ENCODE measurements at places on chromosomes 13 and 19. TPM values are rescaled to one million over a fixed set of nuclear protein-coding genes. Genes with fewer than 3 reads are reported as not detected.

The FAM124A gene
- 8.5 TPM for total RNA-seq

DNA sequence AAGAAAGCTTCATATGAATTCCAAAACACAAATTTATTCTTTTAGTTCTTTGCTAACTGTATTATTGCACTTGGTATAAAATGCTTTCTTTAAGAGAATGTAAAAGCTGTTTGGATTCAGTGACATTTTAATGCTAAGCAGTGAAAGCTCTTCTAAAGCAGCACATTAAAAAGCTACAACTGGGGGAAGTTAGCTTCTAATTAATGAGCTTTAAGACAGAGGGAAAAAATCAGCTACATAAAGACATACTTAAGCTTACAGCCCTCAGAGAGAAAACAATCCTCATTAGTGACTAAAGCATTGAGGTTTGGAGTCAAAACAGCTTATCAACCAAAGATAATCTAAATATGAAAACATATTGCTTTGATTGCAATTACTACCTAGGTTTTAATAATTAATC is 1222.2 kb upstream of the SPRY2 start:
- H3K36me3 ChIP-seq, result no peaks in the 10 kb centered on the region
- H3K27me3 ChIP-seq, result no peaks in the 10 kb centered on the region
- no peak overlapping the region for H3K27ac ChIP-seq

The IFNL2 gene
- not detected for total RNA-seq

The OR4F17 gene
- not detected for total RNA-seq

The COX7A1 gene
- total RNA-seq, result 2,480 TPM

The TMPRSS9 gene
- not detected for total RNA-seq
